Endodermal cell (in vitro differentiated cells): ENCODE measurements at places on chromosomes 13 and 19. TPM values are rescaled to one million over a fixed set of nuclear protein-coding genes. Genes with fewer than 3 reads are reported as not detected.

DNA sequence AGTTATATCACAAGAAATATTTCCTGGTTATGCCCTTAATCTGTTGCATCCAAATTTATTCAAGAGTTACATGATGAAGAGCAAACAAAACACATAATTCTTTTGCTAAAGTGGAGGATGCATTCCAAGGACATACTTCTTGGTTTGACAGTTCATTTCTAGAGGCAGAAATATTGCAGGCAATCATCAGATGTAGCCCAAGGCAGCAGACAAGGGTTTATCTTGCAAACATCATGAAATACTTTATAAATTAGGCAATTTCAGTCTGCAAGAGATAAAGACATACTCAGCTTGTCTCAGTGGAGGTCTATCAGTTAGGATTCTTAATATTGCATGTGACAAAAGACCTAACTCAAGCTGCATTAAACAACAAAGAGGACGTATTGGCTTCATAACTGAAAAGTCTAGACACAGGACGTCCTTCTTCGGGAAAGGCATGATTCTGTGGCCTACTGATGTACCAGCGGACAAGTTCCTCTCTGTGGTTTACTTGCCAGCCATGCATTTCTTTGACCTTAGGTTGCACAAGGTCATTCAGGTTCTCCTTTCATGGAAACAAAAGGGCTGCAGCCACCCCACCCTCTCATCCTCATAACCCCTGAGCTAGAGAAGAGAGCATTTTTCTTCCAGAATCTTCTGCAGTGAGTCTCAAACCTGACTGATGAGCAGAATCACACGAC lies 204.1 kb downstream of the KATNAL1 start:
- peak; percentile 12 for DNase-seq

GRCh38 chr19:56088497-56089215 lies 32.4 kb downstream of the ZNF787 start:
- DNase-seq, result peak; percentile 49

Gene SPINT2
- total RNA-seq, result 415 and 443 TPM in 2 replicates

DNA sequence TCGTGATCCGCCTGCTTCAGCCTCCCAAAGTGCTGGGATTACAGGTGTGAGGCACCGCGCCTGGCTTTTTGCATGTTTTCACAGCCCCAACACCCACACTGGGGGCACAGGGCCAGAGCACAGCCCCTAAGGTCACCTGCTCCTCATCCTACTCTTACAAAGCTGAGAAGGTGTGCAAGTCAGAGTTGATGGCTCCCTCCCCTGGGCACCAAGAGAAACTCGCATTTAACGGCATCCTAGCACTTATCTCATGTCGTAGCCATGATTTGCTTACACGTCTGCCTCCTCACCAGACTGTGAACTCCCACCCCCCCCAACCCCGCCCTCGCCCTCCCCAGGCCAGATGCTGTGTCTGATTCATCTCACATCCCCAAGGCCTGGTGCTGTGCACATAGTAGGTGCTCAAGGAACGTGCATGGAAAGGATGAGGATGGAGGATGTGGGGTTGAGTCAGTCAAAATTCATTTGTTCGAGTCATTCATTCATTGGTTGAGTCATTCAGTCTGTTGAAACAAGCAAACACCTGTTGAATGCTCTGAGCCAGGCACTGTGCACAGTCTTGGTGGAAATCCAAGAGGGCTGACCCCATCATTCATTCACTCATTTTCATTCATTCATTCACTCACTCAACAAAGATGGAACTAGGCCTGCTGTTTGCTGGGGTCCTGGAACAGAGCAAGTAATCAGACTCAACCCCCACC lies 11.3 kb downstream of the SHANK1 start:
- DNase-seq, result no peak

GRCh38 chr13:98243929-98244272 lies 66.8 kb upstream of the RNF113B start:
- DNase-seq, result no peak

GRCh38 chr19:35248310-35249145 lies at the start of gene LSR:
LSR (plus strand) TSS chr19:35249002; CDS start chr19:35249023, 21 bp downstream.
- peak; percentile 97 for DNase-seq

Gene TJP3
- total RNA-seq, result 15.3 and 15.7 TPM in 2 replicates

Gene SERP2
- total RNA-seq, result 2.4 to 3.5 TPM (median 2.8 TPM) in 3 replicates

- peak; percentile 79 for DNase-seq
These were observed 569 bp upstream of the MCF2L start for GRCh38 chr13:112968380-112968909.

Gene CIRBP
- 284 and 301 TPM in 2 replicates for total RNA-seq

DNA sequence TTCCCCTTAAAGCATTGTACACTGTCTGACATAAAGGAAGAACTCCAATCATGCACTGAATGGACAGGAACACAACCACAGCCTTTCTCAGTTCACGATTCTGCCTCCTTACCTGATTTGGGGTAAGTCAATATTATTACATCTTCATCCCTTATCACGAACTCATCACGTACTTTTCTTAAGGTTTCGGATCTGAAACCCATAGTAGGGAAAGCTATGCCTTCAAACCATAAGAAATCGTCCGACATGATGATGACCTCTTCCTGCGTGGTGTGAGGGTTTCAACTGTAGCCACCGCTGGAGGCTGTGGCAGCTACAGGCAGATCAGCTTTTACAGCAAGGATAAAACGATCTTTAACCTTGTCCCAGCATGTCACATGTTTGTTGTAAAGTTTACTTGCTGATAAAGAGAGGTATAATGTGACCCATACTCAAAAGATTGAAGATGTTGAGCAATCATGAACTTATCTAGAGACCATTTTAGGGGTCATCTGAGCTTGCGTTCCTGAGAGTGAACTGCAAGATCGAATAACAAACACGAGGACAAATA lies at the start of gene SULT2A1:
TSS of gene SULT2A1 (minus strand) at position 306 of the 550 bp plus-strand sequence. CDS start at position 248, 58 bp downstream.
- no peak for DNase-seq

Gene CTXN1
- 45.4 to 87.2 TPM (median 76.2 TPM) in 3 replicates for total RNA-seq

GRCh38 chr19:16628183-16628983 lies at the start of gene MED26:
MED26 (minus strand) TSS chr19:16628204; CDS start chr19:16627943, 261 bp downstream.
- peak; percentile 97 for DNase-seq

DNA sequence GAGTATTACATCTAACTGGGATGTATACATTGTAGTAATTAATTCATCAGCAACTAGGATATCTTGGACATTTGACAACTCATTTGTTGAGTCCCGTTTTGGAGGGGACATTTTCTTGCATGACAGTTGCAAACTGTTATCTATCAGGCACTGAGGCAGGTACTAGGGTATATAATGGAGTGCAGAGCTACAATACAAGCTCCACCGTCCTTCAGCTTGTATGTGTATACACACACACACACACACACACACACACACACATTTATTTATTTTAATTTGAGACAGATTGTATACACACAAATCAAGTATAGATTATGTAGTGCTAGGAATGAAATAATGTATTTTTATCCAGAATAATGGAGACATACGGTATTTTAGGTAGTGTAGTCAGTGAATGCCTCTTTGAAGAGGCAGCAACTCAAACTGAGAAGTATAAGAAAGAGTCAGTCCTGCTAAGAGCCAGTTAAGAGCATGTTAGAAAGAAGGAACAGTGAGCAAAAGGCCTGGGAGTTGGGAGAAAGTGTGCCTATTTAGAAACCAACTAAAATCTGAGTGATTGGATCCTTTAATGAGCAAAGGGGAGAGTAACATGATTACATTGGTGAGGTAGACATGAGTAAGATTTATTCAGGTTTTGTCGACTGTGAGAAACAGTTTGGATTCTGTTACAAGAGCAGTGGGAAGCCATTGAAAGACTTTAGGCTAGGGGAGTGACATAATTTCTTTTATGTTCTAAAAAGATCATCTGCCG lies 74.5 kb downstream of the NBEA start:
- DNase-seq, result no peak
